NCI-H1417 treated with DMSO at 0.1 percent for 48 hours (cell line): ENCODE measurements at places on chromosomes 1 and 21.
A peak's percentile ranks its signal among the peaks of the same experiment; 100 is the strongest.

DNA sequence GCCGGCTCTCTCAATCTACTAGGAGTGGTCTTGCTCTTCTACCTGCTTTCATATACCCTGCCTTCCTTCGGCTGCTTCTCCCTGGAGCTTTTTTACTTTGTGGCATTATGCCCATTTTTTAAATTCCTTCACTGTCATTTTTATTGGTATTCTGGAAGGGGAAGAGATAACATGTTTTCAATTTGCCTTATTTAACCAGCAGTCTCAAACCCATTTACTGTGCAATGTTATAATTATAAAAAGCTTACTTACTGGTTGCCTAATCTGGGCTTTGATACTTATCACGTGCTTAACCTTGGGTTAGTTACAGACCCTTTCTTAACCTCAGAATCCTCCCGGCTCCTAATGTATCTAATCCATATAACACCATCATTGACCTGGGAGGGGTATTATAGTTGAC is 128.1 kb downstream of the SIPA1L2 start:
- no peak for DNase-seq

DNA sequence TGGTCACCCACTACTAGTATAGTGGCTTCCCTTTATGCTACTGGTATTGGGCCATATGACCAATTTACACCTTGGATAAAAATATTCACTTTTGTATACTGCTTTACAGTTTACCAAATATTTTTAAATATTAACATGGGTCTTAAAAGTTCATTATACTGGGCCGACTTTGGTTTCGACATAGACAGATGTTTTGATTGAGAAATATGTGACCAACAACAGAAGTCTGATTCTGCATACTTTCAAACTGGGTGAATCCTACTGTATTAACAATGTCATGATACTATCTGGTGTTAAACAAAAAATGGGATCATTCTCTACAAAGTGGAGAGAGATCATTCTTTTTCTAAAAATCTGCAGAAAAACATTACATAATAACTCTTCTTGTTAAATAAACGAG is 134.8 kb downstream of the AKT3 start:
- no peak for DNase-seq

DNA sequence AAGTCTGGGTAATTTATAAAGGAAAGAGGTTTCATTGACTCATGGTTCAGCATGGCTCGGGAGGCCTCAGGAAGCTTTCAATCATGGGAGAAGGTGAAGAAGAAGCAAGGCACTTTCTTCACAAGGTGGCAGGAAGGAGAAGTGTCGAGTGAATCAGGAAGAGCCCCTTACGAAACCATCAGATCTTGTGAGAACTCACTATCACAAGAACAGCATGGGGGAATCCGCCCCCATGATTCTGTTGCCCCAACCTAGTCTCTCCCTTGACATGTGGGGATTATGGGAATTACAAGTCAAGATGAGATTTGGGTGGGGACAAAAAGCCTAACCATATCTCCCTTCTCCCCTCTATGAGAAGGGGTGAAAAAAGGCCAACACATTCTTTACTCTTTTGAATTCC is 11.2 kb upstream of the IVNS1ABP start:
- no peak for DNase-seq

DNA sequence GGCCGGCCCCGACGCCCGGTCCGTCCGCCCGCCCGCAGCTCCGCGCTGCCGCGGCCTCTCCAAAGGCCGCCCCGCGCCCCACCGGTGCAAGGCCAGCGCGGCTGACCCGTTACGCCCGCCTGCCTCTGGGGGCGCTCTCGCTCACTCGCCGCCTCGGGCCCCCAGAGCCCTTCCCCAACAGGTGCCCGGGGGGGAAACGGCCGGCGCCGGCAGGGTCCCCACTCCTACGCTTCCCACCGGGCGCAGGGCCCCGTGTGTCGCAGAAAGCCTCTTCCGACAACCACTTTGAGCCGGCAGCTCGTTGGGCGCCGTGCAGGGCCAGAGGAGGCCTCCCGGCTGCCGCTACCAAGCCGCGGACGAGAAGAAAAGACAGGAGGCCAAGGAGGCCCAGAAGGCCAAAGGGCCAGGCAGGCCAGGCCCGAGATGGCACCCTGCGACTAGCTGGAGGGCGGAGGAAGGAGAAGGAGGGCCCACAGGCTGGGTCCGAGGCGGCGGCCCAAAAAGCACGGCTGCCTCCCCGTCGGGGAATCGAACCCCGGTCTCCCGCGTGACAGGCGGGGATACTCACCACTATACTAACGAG is 64.9 kb upstream of the FCGR2A start:
- DNase-seq = no peak

GRCh38 chr1:40257313-40257687 is 736 bp upstream of the ZMPSTE24 start:
- peak; percentile 22 for DNase-seq

DNA sequence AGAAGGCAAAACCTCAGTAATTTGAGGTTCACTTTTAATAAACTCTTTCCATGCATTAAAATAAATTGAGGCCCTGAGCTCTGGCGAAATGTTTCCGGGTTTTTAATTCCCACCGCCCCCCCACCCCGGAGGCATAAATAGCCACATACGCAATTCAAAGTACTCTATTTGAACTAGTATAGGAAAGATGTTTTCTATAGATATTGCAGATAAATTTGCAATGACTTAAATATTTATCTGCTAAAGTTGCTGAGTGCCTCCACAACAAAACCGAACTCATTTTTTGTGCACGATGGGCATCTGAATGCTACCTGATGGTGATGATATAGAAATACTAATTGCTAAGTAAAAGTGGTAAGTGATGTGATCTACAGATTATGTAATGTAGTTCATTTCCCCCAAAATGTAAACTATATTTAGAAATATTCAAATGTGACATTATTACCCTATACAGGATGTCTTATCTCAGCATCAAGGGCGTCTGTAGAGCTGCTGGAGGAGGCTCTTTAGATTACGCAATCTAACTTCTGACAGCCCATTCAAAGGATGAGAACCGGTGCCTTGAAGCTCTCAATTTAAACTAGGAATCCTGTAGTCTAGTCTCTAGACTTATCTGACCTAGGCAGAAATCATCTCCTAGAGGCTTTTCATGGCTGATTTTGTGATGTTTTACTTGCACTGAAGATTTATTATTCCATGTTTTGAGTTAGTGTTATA is 8.5 kb downstream of the IRF2BP2 start:
- DNase-seq = no peak

DNA sequence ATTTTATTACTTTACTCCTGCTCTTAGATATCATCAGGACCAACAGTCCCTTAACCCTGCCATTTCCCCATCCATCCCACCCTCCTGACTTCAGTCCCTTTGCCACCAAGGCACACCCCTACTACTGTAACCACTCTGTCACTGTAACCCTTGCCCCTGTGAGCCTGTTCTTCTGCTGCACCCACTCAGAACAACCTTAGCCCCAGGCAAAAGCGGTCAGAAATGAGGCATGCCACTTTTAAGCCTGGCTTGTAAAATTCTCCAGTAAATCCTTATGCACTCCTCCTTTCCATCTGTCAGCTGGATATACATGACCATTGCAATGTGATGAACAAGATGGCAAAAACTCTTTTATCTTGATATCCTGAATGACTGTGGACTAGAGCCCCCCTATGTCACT is 555.0 kb upstream of the PLXNA2 start:
- DNase-seq = no peak
